Stimulated activated CD4-positive, alpha-beta T cell treated with anti-CD3 and anti-CD28 coated beads, Interleukin-12 subunit alpha, Interleukin-12 subunit beta, amount 100 ng/mL, for 4 hours (primary cell): ENCODE measurements at places on chromosomes 7 and 10.
A peak's percentile ranks its signal among the peaks of the same experiment; 100 is the strongest.

DNA sequence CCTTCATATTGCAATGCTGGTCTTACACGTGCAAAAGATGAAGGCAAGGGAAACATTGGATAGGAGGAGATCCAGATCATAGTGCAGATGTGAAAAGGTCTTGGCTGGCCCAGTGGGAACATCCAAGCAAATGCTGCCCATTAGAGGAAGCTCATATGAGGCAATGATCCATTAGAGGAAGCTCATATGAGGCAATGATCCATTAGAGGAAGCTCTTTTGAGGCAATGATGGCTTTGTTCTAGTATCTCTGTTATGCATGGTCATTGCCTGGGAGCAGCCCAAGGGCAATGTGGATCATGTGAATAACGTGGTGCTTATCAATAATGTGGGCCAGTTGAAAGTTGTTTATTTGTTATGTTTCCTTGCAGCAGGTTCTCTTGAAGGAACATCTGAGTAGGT lies 37.8 kb downstream of the STEAP4 start:
- DNase-seq, result no peak

GRCh38 chr7:69738396-69738951 lies 140.2 kb downstream of the AUTS2 start:
- DNase-seq, result no peak

- no peak for DNase-seq
These were observed 3.4 kb downstream of the BNIP3 start for GRCh38 chr10:131978366-131978765.

DNA sequence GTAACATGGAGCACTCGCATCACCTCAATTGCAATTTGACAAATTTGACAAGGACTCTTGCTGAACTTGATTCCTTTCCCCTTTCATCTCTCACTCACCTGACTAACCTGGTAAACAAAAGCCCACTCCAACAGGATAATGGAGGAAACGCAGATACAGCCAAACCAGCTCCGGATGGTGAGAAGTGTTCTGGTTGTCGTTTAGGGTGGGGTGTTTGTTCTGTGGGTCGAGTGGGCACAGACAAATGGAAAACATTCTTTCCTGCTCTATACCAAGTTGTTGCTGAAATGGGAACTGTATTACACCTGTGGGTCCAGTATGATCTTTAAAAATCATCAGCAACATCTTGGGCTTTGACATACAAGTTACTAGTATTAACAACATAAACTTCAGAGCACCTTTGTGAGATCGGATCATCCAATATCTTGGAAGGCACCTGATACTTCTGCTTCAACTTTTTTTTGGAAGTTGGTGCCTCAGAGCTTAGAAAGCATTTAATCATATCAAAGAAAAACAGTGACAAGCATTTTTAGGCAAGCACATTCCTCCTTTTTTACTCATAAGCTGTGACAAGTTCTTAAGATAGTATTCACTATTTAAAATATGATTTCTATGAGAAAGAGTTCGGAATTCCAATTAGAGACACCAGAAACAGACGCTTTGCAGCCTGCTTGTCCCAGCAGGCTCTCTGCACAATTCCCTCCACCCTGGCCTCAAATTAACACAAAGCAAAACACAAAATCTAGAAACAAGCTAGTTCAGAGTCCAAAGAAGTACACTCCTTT lies 58.1 kb downstream of the CCDC186 start:
- DNase-seq, result no peak

DNA sequence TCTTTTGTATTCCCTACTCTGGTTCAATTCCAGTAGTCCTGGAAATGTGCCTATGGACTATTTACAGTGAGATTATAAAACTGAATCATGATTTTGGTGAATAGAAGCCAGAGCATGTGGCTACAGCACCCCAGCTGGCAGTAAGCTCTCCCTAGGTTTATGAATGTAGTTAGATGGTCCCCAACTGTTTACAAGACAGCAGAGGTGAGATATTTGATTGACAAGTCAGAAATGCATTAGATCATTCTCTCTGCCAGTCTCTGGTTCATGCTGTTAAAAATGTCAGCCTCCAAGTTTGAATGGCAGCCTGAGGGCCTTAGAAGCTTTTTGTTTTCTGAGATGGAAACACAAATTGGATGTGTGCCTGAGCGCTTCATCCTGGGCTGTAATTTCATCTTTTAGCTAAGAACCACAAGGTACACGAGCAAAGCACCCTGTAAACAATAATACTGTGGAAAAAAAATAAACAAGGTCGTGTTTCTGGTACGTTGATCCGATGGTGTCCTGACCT lies 85.0 kb downstream of the BTRC start:
- no peak for DNase-seq

GRCh38 chr10:83045731-83046130 lies 1093.6 kb upstream of the GHITM start:
- no peak for DNase-seq

GRCh38 chr7:37040330-37040729 lies 316.0 kb upstream of the AOAH start:
- no peak for DNase-seq

DNA sequence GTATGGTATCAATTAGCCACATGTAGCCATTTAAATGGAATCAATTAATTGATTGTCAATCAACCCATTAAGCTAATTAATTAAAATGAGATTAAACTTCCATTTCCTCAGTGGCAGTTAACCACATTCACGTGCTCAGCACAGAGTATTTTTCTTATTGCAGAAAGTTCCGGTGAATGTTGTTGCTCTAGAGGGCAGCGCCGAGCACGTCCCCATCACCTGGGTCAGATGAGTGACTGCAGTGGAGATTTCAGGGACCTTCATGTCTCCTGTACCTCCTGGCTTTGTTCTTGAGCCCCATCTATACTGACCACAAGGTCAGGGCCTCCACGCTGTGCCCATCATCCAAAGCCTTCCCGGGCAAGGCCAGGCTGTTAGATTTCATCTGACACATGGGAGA lies 168.8 kb upstream of the MKI67 start:
- no peak for DNase-seq

GRCh38 chr10:132186488-132187429 lies at the start of gene DPYSL4:
Gene DPYSL4 (plus strand): TSS chr10:132186948. CDS start chr10:132187064, 116 bp downstream.
- DNase-seq, result peak; percentile 39

- no peak for DNase-seq
These were observed 50.1 kb downstream of the HSPA12A start for GRCh38 chr10:116692225-116692624.

DNA sequence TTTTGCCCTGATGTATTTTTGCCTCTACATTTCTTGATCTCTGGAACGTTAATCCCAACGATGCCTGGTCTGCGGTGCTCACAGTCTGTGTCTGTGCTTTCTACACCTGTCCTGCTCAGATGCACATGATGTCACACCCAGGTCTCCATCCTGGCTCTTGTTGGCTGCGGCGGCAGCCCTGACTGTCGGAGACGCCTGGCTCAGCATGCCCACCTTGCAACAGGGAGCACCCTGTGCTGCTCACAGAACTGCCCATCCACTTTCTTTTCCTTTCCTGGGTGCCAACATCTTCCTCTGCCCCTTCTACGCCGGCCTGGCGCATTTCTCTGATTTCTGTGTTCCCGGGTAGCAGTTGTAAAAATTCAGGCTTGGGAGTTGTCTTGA lies 106.2 kb downstream of the CUX1 start:
- no peak for DNase-seq

- DNase-seq, result no peak
These were observed 17.8 kb downstream of the NPSR1 start for GRCh38 chr7:34675749-34676374.

DNA sequence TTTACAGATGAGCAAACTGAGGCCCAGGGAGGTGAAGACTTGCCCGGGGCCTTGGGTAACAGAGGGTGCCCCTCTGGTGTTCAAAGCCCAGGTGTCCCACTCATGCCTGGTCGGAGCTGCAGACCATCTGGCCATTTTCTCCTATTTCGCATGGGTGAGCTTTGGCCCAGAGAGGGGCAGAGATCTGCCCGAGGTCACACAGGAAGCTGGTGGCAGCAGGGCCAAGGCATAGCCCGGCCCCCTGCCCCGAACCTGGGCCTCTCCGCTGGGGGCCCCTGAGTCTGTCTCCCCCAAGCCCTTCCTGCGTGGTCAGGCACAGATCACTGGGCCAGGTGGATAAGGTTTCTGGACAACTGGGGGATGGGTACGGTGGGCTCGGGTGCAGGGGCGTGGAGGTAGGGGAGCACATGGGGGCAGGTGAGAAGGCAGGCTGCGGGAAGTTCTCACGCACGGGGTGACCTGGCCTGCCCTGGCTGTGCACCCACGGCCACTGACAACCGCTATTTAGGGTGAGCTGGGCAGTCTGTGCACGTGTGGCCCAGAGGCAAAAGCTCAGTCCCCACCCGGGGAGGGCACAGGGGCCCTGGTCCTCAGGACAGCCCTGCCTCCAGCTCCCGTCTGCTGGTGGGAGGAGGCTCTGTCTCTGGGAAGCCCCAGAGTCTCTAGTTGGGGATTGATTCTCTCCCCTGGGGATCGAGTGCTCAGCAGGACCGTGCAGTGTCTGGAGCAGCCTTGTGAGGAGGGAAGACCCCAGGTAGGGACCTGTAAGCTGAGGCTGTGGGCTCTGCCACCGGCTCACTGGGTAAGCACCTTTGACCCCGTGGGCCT lies 68.6 kb downstream of the UNCX start:
- no peak for DNase-seq

DNA sequence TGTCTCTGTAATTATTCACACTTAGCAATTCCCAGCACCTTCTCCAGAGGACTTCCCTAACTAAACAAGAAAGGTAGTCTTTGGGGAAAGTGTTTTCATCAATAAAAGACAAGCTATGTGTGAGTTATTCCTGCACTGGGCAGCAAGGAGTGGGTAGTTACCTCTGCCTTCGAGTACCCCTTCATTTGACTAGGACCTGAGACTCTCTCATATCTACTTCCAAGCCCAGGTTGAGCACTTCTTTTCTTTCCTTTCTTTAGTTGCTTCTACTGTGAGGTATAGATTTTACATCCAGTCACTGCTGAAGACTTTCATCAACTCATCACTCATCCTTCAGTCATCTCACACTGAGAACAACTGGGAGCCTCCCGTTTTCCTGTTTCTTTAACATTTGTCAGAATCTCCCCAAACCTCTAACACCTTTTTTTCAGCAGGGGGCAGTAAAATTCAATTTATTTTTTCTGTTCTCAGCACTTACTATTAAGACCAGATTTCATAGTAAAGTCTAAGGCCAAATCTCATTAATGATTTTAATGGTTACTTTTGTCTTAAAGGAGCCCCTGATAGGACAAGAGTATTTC lies 80.1 kb upstream of the PRSS1 start:
- DNase-seq, result no peak

GRCh38 chr10:69087590-69088470 lies at the start of gene SRGN:
Gene SRGN (plus strand): TSS chr10:69088103. CDS start chr10:69088158, 55 bp downstream.
- peak; percentile 49 for DNase-seq

DNA sequence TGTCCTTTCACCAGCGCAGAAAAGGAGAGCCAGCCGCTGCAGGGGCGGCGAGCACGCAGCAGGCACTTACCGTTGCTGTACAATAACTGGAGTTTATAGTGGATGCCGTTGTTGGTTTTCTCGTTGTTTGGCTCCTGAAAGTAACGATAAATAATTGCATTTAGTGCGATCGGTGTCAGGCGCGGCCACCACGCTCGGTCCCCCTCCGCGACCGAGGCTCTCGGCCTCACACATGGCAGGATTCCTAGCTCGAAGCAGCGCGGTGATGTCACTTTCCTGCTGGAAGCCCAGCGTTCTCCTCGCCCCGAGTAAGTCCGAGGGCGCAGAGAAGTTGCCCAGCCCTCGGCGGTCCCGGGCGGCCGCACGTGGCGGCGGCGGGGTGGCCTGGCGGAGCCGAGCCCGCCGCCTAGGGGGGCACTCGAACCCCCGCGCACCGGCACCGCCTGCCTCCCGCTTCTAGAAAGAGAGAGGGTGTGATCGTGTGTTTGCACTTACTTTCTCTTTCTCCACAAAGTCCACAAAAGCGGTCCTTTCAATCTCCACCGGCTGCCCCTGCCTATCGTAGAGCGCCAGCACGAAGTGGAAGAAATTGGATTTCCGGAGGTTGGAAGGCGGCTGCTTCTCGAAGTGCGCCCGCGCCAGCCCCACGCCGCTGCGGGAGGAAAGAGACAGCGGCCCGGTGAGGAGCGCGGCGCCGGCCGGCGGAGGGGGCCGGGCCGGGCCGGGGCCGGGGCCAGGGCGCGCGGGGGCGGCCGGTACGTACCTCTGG lies 1.0 kb downstream of the EBF3 start:
- no peak for DNase-seq

GRCh38 chr7:40186586-40186985 lies 51.8 kb downstream of the SUGCT start:
- DNase-seq, result no peak

GRCh38 chr7:84674236-84674913 lies 479.8 kb upstream of the SEMA3A start:
- no peak for DNase-seq

DNA sequence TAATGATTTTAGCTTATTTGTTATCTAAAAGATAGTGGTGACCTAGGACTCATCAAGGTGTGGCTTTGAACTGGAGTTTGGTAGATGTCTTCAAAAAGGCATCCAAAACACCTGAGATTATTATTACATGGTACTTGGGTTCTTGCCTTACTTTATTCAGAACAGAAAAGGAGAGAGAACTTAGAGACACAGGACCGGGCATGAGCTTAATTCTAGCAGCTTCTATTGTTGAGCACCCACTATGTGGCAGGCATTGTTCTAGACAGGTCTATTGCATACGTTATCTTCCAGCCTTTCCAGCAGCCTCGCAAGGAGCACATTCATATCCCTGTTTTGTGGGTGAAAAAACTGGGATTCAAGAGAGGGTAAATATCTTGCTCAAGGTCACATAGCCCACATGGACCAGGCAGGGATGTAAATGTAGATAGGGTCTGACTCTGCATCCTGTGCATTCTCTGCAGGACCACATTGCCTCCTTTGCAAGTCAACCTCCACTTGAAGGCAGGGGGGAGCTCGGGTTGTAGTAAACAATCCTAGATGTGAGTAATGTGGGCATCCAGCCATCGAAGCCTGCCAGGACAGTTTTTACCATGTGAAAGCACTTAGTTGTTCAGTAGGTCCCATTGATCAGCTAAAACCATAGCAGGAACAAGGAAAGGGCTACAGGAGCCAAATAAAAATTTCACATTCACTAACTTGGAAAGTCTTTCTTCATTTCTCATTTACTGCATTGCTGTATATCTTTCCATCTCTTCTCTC lies 551.4 kb downstream of the LRMDA start:
- no peak for DNase-seq

DNA sequence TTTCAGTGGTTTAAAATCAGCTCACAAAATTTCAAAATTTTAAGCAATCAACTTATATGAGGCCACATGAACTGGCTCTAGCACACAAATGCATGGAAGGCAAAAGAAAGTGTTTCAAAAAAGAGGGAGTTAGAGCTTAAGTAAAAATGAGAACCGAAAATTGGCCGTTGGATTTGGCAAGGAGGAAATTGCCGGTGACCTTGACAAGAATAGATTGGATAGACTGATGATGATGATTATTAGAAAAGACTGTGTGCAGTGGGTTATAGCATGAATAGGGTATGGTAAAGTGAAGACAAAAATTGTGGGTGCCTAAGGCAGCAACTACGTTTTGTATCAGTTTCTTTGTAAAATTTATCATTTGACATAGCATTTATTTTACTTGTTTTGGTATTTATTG lies 175.7 kb downstream of the SEMA3D start:
- DNase-seq, result no peak

GRCh38 chr7:118305671-118306070 lies 81.2 kb downstream of the ANKRD7 start:
- DNase-seq, result no peak

GRCh38 chr10:59102394-59102793 lies 74.0 kb upstream of the PHYHIPL start:
- no peak for DNase-seq

- DNase-seq, result no peak
These were observed 755.7 kb downstream of the AUTS2 start for GRCh38 chr7:70353946-70354335.

GRCh38 chr10:127196282-127197153 lies at the start of gene INSYN2A:
Gene INSYN2A (minus strand): TSS chr10:127196591. CDS start chr10:127176395, 20,196 bp downstream.
- DNase-seq, result no peak

- no peak for DNase-seq
These were observed 2.8 kb downstream of the PDGFA start for GRCh38 chr7:516606-517456.
